ENCODE measurements at places on chromosomes 1 and 21.

- peak; percentile 66 for DNase-seq
Observed at GRCh38 chr21:27258742-27259448, 292.0 kb upstream of the ADAMTS5 start.

GRCh38 chr1:16012590-16013219 lies 5.1 kb downstream of the HSPB7 start:
- no peak for DNase-seq

GRCh38 chr1:209045331-209046057 lies 538.0 kb upstream of the CAMK1G start:
- DNase-seq, result no peak

DNA sequence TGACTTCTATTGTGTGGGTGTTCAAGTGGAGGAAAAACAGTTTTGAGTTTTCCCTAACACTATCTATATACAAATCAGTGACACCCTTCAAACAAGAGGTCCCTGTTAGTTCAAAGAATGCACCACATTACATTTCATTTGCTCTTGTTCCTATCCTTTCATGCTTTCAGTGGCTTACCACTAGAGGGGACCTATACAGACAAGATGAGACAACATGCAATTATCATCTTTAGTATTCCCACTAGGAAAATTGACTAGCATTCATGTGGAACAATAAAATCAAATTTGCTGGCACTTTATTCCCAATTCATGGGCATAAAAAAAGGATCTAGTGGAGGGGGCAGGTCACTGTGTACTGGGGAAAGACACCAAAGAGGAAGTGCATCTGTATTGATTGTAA lies 13.3 kb upstream of the SIPA1L2 start:
- no peak for DNase-seq

DNA sequence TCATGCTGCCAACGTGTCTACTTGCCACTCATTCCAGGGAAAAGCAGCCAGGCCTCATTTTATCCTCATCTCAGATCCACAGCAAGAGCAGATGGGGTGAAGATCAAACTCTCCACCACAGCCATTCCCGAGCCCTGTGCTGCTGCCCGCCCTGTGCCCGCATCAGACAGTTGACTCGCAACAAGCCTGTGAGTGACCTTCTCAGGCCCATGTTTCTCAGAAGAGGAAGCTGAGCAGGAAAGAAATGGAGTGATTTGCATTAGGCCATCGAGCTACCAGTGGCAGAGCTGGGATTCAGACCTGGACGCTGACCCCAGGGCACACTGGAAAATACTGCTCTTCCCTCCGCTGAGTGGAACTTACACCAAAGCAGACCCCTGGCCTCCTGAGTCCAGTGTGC lies 1.2 kb downstream of the CNR2 start:
- DNase-seq, result no peak

GRCh38 chr1:204520834-204521709 lies 4.9 kb downstream of the MDM4 start:
- DNase-seq, result no peak

- no peak for DNase-seq
Observed at GRCh38 chr1:117919376-117919775, 10.0 kb downstream of the GDAP2 start.

- DNase-seq, result no peak
Observed at GRCh38 chr1:205324781-205325180, 3.2 kb upstream of the NUAK2 start.

DNA sequence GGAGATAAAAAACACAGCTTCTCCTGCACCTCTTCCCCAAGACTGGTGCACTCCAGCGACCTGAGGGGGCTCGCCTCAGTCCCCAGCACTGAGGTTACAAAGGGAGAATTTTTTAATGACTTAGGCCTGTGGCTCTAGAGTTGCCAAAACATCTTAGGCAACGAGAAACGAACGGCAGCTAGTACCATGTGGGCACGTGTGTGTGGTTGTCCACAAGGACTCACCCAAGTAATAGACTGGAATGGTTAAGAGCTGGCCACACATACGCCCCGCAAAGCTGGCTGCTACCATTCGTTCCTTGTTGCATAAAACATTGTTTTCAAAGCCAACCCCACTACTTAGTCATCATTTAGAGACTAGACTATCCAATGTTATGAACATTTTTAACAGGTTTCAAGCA lies 26.9 kb downstream of the RIPK4 start:
- DNase-seq, result no peak

DNA sequence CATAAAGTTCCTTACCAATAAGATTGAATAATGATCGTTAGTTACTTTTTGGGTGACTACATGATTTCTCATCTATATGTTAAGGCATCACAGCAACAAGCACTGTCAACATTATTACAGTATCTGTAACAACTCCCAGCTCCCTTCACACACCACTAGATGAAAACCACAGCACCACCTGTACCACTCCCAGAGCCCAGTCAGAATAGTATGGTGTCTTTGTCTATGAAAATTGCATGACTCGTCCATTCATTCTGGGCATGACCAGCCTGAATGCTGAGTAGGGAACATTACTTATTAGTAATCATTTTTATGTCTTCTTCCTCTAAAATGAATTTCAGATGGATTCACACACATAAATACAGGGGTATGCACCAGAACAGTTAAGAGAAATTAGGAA lies 7.0 kb downstream of the OLFML2B start:
- DNase-seq, result no peak

DNA sequence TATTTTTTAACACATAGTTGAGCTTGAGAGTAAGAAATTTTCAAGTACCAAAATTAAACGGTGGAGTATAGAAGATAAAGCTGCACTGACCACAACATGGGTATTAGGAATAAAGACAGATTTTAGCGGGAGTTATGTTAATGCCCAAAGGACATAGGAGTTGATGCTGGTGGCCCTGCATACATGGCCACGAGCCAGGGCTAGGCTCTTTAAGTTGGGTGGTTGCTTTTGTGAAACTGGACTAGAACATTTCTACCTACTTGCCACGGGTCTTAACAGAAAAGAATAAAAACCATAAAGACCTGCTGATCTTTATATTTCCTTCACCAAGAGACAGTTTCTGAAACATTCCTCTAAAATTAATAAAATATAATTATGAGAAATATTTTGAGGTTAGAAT lies 14.9 kb downstream of the EDEM3 start:
- DNase-seq, result no peak

GRCh38 chr1:114235960-114236359 lies 82.3 kb upstream of the SYT6 start:
- DNase-seq, result no peak

GRCh38 chr1:54479841-54480524 lies 68.0 kb upstream of the ACOT11 start:
- DNase-seq, result no peak

- no peak for DNase-seq
Observed at GRCh38 chr1:3183411-3183810, 114.4 kb downstream of the PRDM16 start.

- no peak for DNase-seq
Observed at GRCh38 chr1:36068866-36069265, 15.0 kb upstream of the TEKT2 start.

All from skin of body (tissue), 3 donors.